Astrocyte (in vitro differentiated cells and primary cell): ENCODE measurements at places on chromosomes 12 and 14.

- H3K4me3 ChIP-seq = no peak overlapping the region
- H3K36me3 ChIP-seq = no peaks in the 10 kb centered on the region
- H3K4me1 ChIP-seq = peaks cover 54% of the 10 kb centered on the region
- peak overlapping the region; percentile 95 for H3K27ac ChIP-seq
- no peak for DNase-seq
These were observed 284.5 kb downstream of the CACNA1C start for GRCh38 chr12:2337031-2338010.

GRCh38 chr14:77641534-77642341, 25.3 kb upstream of the SPTLC2 start:
- H3K4me3 ChIP-seq = peak overlapping the region; percentile 45
- H3K36me3 ChIP-seq = no peaks in the 10 kb centered on the region
- peaks cover 25% of the 10 kb centered on the region for H3K4me1 ChIP-seq

DNA sequence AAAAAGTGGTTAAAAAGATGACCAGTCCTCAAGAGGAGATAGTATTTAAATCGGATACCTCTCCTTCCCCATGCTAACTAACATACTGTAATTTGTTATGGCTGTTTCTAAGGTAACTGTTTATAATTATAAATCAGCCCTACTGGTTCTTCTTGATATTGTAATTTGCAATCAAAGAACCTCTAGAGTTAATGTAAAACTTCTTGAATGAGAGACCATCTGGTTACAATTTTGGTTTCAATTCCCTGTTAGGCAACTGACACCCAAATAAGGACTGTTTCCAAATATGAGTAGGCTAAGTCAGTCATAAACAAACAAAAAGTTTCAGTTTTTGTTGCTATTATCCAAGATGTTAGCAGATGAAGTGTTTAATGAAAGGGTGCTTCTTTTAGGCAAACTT, 120.2 kb upstream of the DNM1L start:
- H3K27ac ChIP-seq = no peak overlapping the region
- H3K4me3 ChIP-seq = no peak overlapping the region
- H3K36me3 ChIP-seq = no peaks in the 10 kb centered on the region

DNA sequence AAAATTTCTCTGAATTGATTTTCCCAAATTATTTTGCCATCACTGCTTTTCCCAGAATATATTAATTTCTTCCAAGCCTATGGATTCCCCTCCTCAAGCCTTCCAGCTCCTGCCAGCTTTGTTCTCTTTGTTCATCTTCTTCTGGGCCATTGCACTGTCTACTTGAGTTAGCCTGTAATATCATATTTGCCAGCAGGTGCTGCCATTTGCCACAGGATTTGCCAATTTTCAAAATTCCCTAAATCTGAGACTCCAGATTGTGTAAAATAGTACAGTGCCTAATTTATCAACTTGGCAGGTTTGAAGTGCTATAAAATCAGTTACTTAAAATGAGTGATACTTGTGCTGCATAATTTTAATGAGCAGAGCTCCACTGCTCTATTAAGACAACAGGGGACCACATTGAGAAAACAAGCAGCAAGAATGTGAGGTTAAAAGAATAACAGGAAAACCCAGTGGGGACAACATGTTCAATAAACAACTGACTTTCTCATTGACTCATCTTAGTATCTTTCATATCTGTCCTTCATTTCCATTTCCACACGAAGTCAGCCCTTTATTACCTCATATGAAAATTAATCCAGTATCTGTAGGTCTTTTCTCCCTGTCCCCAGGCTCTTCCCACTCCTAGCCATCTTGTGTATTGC, 84.6 kb upstream of the CCDC196 start:
- DNase-seq = no peak
- H3K36me3 ChIP-seq = no peaks in the 10 kb centered on the region
- no peak overlapping the region for H3K4me3 ChIP-seq
- no peak overlapping the region for H3K27ac ChIP-seq
- no peaks in the 10 kb centered on the region for H3K27me3 ChIP-seq

GRCh38 chr12:106135075-106135474, 3.7 kb downstream of the NUAK1 start:
- DNase-seq = peak; percentile 83
- peak overlapping the region; percentile 47 for H3K4me3 ChIP-seq
- H3K27ac ChIP-seq = peak overlapping the region; percentile 1
- no peaks in the 10 kb centered on the region for H3K36me3 ChIP-seq

GRCh38 chr14:98170575-98170974, 1101.4 kb downstream of the BCL11B start:
- no peak for DNase-seq
- no peaks in the 10 kb centered on the region for H3K36me3 ChIP-seq
- H3K27ac ChIP-seq = no peak overlapping the region

GRCh38 chr12:99957866-99958466, 26.8 kb downstream of the ANKS1B start:
- no peak overlapping the region for H3K27ac ChIP-seq
- H3K4me3 ChIP-seq = no peak overlapping the region
- no peak for DNase-seq
- H3K4me1 ChIP-seq = no peaks in the 10 kb centered on the region

GRCh38 chr12:83179999-83180398, 493.3 kb downstream of the TMTC2 start:
- no peak overlapping the region for H3K27ac ChIP-seq
- DNase-seq = no peak
- H3K4me1 ChIP-seq = no peaks in the 10 kb centered on the region
- H3K36me3 ChIP-seq = no peaks in the 10 kb centered on the region
- no peaks in the 10 kb centered on the region for H3K27me3 ChIP-seq

- no peaks in the 10 kb centered on the region for H3K27me3 ChIP-seq
- no peak for DNase-seq
- no peaks in the 10 kb centered on the region for H3K4me1 ChIP-seq
- no peak overlapping the region for H3K27ac ChIP-seq
- no peak overlapping the region for H3K4me3 ChIP-seq
- no peaks in the 10 kb centered on the region for H3K36me3 ChIP-seq
These were observed 116.9 kb upstream of the CCDC196 start for GRCh38 chr14:66369157-66369697.

DNA sequence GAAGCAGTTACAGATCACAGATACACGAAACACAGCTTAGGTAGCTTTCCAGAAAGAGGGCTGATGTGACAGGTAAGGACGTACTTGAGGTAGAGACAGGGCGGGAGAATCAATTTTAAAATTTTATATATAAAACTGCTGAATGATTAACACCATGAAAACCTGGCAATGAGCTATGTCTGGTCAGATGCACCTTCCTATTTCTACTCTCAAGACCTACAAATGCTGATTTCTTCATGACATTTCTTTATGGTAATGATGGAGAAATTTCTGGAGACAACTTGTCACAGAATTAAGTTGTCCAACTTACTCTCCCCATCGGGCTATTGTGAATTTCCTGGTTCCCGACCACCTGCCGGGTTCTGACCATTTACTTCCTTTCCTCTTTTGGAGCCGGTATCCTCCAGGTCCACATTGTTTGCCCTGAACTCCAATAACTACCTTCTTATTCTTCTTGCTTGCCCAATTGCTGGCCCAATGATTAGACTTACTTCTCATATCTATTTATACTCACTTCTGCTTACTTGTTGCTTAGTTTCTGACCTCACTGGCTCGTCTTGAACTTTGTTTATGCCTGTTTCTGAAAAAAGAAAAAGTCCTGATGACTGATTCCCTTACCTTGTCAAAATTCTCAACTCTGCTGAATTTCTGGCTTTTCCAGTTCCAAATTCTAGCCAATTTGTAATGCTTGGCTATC, 12.8 kb upstream of the ATP2B1 start:
- H3K4me3 ChIP-seq = no peak overlapping the region
- DNase-seq = no peak
- no peaks in the 10 kb centered on the region for H3K27me3 ChIP-seq
- H3K36me3 ChIP-seq = no peaks in the 10 kb centered on the region

- H3K4me3 ChIP-seq = no peak overlapping the region
- no peaks in the 10 kb centered on the region for H3K27me3 ChIP-seq
- no peak for DNase-seq
- no peak overlapping the region for H3K27ac ChIP-seq
- H3K4me1 ChIP-seq = no peaks in the 10 kb centered on the region
These were observed 256.7 kb downstream of the SUDS3 start for GRCh38 chr12:118633071-118633470.

DNA sequence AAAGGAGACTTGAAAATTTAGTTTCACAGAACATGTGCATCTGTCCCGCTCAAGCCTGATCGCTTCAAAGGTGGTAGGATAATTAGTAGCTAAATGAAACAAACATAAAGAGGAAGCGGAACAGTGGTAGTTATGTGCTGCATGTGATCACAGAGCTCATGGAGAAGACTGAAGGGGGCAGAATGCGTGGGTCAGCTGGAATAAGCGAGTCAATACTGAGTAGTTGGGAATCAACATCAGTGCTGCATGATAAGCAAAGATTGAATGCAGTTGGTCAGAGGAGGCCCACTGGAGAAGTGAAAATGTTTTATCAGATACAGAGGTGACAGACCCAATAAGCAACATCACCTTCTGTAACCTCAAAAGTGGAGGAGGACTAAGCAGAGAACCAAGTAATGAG, 95.1 kb upstream of the RFX4 start:
- H3K4me3 ChIP-seq = no peak overlapping the region
- H3K36me3 ChIP-seq = no peaks in the 10 kb centered on the region
- no peaks in the 10 kb centered on the region for H3K4me1 ChIP-seq
- DNase-seq = no peak
- no peaks in the 10 kb centered on the region for H3K27me3 ChIP-seq

DNA sequence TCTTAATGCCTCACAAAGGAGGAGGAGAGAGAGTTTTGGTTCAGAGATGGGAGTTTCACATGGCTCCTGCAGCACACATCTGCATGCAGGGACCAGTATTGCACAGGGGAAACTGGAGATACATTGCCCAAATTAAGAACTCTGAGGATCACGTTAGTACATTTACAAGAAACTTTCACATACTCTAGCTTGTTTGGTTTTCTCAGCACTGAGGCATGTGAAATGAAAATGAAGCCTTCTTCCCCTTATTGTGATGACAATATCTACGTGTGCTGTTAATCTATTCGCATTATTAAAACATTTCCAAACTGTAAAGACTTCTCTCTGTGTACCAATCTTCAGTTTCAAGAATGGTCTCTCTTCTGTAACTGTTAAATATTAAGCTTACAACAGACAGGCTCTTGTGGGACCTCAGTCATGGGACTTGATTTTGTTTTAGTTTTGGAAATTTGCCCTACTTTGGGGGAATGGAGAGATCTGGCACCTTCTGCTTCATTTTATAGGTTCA, 124.7 kb downstream of the DAAM1 start:
- no peak overlapping the region for H3K27ac ChIP-seq
- no peak overlapping the region for H3K4me3 ChIP-seq
- H3K36me3 ChIP-seq = no peaks in the 10 kb centered on the region

GRCh38 chr12:34348836-34349672, 326.8 kb downstream of the ALG10 start:
- H3K27me3 ChIP-seq = no peaks in the 10 kb centered on the region
- H3K4me3 ChIP-seq = no peak overlapping the region
- no peaks in the 10 kb centered on the region for H3K4me1 ChIP-seq
- no peaks in the 10 kb centered on the region for H3K36me3 ChIP-seq
- H3K27ac ChIP-seq = no peak overlapping the region

- DNase-seq = no peak
- H3K4me3 ChIP-seq = no peak overlapping the region
- no peak overlapping the region for H3K27ac ChIP-seq
- H3K27me3 ChIP-seq = no peaks in the 10 kb centered on the region
These were observed 44.7 kb downstream of the KCTD10 start for GRCh38 chr12:109432431-109432830.

GRCh38 chr12:77606348-77606747, 224.3 kb upstream of the NAV3 start:
- H3K4me1 ChIP-seq = no peaks in the 10 kb centered on the region
- DNase-seq = no peak
- no peaks in the 10 kb centered on the region for H3K27me3 ChIP-seq
- no peak overlapping the region for H3K4me3 ChIP-seq
- H3K27ac ChIP-seq = no peak overlapping the region

- H3K4me3 ChIP-seq = no peak overlapping the region
- no peaks in the 10 kb centered on the region for H3K4me1 ChIP-seq
- H3K36me3 ChIP-seq = peaks cover 11% of the 10 kb centered on the region
These were observed 14.9 kb downstream of the LTA4H start for GRCh38 chr12:96020314-96021003.

GRCh38 chr14:24996930-24997725, 52.8 kb downstream of the STXBP6 start:
- H3K36me3 ChIP-seq = no peaks in the 10 kb centered on the region
- no peak for DNase-seq
- H3K4me3 ChIP-seq = no peak overlapping the region
- H3K4me1 ChIP-seq = peaks cover 5% of the 10 kb centered on the region

GRCh38 chr12:7327918-7328317, 24.0 kb downstream of the ACSM4 start:
- no peaks in the 10 kb centered on the region for H3K4me1 ChIP-seq
- H3K27ac ChIP-seq = no peak overlapping the region
- H3K4me3 ChIP-seq = no peak overlapping the region
- H3K27me3 ChIP-seq = no peaks in the 10 kb centered on the region
- DNase-seq = no peak
- no peaks in the 10 kb centered on the region for H3K36me3 ChIP-seq

DNA sequence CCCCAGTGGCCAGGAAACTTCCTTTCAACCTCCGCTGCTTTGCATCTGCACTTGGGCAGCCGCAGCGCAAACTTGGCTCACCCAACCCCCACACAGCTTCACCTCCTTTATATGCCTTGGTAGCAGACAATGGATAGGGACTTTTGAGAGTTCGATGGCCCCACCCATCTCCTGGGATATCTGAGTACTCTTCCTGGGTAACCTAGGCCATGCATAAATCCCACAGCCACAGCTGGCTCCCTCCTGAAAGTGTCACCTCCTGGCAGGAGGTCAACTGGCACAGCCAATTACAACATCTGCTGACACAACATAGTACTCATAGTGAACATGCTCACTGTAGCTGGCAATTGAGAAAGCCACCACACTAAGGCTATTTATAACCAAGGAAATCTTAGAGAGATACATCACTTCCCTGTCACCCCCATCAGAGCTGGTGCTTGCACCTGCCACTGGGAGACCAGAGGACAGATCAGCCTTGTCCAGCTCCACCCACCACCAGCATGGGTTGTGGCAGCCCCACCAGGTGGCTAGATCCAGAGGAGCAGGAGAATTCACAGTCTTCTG, 410.0 kb downstream of the SYT1 start:
- no peak for DNase-seq
- H3K36me3 ChIP-seq = no peaks in the 10 kb centered on the region
- H3K4me3 ChIP-seq = no peak overlapping the region
- no peaks in the 10 kb centered on the region for H3K4me1 ChIP-seq
- H3K27ac ChIP-seq = no peak overlapping the region

DNA sequence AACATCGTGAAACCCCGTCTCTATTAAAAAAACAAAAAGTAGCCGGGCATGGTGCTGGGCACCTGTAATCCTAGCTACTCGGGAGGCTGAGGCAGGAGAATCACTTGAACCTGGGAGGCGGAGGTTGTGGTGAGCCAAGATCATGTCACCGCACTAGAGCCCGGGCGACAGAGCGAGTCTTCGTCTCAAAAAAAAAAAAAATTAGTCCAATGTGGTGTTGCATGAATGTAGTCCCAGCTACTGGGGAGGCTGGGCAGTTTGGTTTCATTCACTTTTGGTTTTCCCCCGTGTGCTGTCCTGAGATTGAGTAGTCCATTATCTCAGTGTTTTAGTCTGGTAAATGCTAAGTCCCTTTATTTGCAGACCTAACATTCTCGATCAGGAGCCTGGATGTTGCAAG, 19.5 kb downstream of the RPS29 start:
- H3K4me3 ChIP-seq = no peak overlapping the region
- no peaks in the 10 kb centered on the region for H3K36me3 ChIP-seq
- H3K27ac ChIP-seq = no peak overlapping the region
- no peak for DNase-seq
- no peaks in the 10 kb centered on the region for H3K4me1 ChIP-seq
- H3K27me3 ChIP-seq = no peaks in the 10 kb centered on the region

GRCh38 chr12:24895612-24896011, 53.3 kb downstream of the BCAT1 start:
- no peaks in the 10 kb centered on the region for H3K27me3 ChIP-seq
- H3K4me1 ChIP-seq = peaks cover 8% of the 10 kb centered on the region
- H3K36me3 ChIP-seq = peaks cover 11% of the 10 kb centered on the region
- H3K4me3 ChIP-seq = no peak overlapping the region
- peak; percentile 40 for DNase-seq
- H3K27ac ChIP-seq = peak overlapping the region; percentile 29
